Activated T-helper 1 cell treated with anti-CD3 and anti-CD28 coated beads, Interleukin-2, amount 50 U/mL, for 16 hours (primary cell): ENCODE measurements at places on chromosomes 2 and 18.

DNA sequence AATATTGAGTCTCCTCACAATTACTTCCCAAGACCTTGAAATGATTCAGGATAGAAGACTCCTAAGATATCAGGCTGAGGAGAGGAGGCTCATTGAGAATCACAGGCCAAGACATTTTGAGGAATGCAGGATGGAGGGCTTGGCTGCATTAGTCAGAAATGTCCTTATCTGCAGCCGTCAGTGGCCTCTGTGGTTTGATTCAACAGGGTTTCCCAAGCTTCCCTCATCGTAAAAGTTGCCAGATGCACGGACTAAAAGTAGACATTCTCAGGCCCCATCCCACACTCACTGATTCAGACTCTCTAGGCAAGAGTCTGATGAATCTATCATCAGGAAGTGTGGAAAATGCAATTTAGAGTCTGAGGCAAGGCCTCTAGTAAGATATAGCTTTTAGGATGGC lies 34.0 kb upstream of the TMEM178A start:
- DNase-seq, result no peak

DNA sequence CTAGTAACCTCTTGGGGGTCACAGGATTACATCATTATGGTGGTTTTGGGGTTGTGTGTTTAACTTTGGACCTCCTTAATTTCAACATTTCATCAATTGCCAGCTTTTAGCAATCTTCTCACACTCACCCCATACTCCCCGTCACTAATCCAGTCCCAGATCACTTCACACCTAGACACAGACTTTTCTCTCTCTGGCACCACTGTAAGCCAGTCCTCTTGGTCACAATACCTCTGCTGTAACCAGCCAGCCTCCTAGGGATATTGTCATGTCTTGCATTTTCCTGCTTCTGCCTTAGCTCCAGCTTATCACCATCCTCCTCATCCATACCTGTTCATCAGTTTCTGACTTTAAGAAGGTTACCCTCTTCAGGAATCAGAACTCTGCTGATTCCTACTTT lies 1.6 kb upstream of the STK17B start:
- DNase-seq, result no peak

DNA sequence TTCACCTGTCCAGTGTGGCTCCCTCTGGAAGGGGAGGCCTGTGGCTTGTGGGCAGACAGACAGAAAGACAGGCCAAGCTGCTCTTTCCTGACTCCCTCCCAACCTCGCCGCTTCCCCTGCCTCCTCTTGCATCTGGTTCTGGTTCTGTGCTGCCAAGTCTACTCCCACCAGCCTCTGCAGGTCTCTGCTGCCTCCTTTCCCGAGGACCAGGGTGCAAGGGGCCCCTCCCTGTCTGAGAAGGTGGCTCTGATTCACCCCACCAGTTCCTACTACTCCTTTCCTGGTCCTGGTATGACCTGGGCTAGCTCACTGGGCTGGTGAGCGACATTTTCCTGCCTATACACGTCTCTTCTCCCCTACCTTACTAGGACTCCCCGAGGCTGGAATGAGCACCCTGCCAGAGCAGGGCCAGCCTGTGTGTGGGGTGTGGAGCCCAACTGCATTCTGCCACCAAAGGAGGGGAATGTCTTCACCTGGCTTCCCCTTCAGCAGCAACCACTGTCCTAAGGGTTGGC lies 238.5 kb downstream of the CELF4 start:
- no peak for DNase-seq

DNA sequence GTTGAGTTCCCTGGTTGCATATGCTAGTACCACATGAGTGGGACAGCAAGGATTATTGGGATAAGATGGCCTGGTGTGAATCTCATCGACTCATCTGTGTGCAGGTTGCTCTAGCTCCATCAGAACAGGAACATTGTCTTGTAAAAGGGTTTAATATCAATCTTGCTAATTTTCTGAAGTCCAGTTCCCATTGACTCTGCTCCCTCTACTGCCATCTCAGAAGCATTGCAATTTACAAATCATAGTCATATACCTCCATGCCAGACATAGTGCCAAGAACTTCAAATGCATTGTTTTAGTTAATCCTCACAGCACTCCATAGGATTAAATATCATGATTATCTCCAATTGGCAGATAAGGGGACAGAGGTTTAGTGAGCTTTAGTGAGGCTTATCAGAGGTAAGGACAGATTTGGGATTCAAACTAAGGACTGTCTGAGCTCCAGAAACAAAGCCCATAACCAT lies 4.8 kb upstream of the STAT4 start:
- DNase-seq, result no peak

DNA sequence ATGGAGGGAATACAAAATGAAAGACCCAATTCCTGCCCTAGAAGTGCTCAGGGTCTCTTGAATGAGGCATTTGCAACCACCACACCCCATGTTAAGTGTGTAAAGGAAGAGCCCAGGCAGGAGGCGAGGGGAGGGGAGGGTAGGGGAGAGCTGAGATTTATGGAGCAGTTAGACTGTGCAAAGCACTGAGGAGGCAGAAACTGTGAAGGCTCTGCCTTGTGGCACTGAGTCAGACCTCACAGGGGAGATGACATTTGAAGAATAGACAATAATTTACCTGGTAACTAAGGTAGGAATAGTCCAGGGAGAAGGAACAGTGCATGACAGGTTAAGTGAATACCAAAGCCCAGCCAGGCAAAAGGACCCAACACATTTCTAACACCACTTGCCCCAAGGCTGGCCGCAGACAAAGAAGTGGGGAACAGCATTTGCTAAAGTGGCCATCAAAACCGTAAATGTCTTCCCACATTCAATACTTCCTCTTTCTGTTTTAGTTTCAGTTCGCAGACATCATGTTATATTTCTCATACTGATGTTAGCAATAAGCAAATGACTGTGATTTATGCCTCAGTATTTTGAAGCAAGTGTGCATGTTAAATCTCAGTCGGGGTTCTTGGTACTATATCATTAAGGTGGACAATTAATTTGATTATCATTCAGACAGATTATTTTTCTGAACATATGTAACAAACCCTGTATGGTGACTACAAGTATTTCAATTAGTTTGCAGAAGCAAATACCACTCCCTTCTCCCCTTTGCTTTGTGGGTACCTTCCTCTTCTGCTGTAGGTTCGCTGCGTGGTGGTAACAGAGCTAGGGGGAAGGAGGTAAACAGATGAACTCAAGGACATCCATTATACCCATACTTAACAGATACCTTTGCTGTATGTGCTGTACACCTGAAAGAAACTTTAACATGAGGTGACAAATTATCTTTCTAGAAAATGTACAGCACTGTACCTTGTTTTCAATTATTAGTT lies 27.5 kb downstream of the CDH20 start:
- no peak for DNase-seq

DNA sequence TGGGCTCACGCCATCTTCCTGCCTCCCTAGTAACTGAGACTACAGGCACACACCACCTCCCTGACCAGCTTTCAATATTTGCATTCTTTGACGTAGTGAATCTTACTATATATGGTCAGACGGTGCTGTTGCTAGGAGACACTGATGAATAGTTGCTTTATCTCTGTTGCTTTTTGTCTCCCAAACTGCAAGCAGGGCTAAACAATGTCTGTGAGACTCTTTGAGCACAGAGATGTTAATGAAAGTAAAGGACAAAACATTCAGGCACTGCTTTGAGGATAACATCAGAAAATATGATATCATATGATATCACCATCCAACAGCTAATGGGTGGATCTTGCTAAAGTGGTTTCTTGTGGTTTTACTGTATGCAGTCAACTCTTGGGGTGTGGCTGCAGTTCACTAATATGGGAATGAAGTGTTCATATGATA lies 43.0 kb downstream of the EMILIN2 start:
- no peak for DNase-seq

DNA sequence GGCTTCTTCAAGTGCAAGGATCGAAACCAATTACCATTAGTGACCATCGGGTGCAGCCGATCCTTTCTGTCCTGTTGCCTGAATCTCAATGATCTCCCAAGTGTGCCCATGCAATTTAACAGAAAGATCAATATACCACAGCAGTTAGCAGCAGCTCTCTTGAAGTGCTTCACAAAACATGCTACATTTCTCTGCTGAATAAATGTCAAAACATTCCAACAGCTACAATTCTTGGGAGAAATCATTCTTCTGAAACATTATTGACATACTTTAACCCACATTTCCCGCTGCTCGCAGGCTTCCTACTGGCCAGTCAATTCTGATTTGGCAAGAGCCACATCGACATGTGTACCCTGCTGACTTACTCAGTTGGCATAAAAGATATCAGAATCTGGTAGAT lies 907.7 kb downstream of the TMEM182 start:
- no peak for DNase-seq

- no peak for DNase-seq
These were observed 19.1 kb downstream of the TRAK2 start for GRCh38 chr2:201432038-201432620.

GRCh38 chr2:109242654-109243331 lies 113.8 kb downstream of the SH3RF3 start:
- DNase-seq, result no peak
